Glomerular endothelial cell (primary cell): ENCODE measurements at places on chromosomes 4 and X. TPM values are rescaled to one million over a fixed set of nuclear protein-coding genes. Genes with fewer than 3 reads are reported as not detected.

GRCh38 chrX:1487401-1487800, 34.7 kb upstream of the ASMTL start:
- DNase-seq: no peak

DNA sequence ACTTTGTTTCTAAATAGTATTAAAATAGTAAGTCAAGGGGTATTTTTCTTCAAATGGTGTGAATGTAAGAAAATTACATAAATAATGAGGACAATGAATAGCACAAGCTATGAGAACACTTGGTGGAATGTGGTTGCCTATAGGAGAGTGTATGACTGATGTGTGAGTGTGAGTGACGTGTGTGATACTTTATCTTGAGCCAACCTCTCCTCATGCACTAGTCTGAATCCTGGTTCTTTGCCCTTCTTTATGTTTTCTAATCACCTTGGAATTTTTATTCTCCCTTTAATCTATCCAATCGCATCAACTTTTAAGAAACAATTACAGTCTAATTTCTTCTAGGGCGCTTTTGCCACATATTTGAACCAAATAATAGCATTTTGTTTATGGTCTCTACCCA, 98.2 kb downstream of the YIPF7 start:
- DNase-seq: no peak

DNA sequence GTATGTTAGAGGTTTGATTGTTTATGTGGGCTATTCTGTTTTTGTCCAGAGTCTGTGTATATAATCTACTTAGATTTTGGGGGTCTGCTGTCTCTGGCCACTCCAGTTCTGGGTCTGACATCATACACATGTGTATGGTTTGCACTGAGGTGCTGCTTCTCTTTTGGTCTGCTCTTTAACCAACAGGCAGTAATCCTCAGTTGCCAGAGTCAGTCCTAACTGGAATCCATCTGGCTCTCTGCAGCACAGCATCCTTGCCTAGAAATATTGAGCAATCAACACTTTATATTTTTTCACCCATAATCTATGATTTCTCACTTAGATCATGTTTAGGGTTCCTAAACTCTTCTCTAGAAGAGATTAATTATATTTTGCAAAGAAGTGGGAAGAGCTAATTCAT, 98.3 kb upstream of the SFRP2 start:
- DNase-seq: no peak

GRCh38 chr4:185912779-185913178, 100.8 kb upstream of the SORBS2 start:
- no peak for DNase-seq

Gene MAP3K15
- total RNA-seq: not detected in 2 replicates

Gene PRDX4
- 186 and 210 TPM in 2 replicates for total RNA-seq
